ENCODE measurements at places on chromosomes 1 and 21.

DNA sequence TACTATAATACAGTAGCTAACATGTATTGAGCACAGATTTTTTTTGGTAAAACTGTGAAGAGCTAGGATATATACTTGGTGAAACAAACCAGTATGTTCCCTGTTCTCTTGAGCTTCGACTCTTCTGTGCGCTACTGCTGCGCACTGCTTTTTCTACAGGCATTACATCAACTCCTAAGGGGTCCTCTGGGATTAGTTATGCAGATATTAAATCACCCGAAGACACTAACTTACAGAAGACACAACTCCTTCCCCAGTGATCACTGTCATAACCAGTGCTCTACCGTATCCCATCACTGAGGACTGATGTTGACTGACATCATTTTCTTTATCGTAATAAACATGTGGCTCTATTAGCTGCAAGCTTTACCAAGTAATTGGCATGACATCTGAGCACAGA is 24.7 kb downstream of the LGALS8 start:
- no peak for DNase-seq

DNA sequence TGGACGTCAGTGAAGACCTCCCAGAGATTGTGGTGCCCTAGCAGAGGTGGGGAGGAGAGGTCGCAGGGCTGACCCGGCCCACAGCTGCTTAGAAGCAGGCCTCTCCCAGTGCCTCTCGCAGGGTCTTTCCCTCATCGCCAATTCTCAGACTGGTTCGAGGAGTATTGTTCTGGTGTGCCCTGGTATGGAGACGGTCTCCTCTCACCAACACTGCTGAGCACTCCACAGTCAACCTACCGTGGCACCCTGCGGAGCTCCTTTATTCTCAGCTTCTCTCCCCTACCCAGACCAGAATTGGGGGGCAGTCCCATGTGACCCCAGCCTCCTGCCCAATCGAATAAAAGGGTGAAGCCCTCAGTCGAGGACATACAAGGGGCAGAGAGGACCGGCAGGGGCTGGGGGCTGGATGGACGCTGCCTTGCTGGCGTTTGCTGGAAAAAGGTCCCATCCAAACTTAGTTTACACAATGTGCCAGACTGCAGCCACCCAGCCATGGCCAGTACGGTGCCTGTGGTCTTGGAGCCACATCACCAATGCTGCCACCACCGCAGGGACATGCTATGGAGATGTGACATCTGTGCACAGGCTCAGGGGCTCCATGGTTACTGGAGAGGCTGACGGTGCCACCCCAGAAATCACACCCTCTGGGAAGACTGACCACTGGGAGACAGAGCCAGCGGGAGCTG is 80.8 kb downstream of the STUM start:
- DNase-seq, result no peak

DNA sequence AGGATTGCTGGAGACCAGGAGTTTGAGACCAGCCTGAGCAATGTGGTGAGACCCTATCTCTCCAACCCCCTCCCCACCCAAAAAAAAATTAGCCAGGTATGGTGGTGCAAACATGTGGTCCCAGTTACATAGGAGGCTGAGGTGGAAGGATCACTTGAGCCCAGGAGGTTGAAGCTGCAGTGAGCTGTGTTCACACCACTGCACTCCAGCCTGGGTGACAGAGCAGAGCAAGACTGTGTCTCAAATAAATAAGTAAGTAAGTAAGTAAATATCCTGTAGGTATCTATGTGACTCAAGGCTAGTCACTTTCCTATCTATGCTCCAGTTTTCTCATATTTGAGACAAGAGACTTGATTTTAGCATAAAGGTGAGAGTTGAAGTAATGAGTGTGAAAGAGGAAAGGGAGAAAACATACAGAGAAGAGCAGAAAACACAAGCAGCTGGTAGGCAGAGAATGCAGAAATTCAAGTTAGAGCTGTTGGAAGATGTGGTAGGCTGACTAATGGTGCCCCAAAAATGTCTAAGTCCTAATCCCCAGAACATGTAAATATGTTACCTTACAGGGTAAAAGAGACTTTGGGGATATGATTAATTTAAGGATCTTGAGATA is 7.5 kb downstream of the PPP1R12B start:
- no peak for DNase-seq

DNA sequence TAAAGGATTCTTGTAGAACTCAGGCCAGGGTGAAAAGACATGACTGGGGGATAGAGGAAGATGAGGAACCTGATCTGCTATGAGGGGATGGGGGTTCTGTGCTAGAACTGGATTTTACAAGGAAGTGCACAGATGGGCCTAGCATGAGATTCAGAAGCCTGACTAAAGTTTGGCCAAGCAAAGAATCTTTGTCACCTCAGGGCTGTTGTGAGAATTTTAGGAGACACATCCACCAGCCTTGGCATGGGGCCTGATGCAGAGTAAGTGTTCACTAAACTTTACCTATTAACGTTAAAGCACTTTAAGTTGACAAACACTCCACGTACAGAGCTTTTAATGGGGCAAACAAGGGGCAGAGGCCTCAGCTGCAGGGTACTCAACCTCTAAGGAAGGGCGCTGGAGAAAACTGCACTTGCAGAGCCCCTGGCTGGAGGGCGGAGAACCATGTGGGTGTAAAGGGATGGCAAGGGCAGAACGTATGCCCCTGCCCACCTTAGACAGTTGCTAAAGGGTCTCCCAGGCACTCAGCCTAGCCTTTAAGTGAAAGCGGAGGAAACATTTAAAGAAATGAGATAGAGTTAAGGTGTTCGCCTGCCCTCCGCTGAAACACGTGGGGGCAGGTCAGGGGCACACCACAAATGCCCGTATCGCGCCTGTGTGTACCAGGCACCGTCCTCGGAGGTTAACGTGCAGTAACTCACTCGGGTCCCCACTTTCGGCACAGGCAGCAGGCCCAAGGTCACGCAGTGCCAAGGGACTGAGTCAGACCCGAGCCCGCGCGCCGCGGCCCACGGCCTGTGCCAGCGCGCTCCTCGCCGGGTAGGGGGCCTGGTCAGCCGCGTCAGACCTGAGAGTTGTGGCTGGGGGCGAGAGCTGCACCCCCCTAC is 990 bp upstream of the MRPS6 start:
- no peak for DNase-seq

- DNase-seq, result no peak
Measured at GRCh38 chr1:91278754-91279153, 125.9 kb downstream of the HFM1 start.

- DNase-seq, result no peak
Measured at GRCh38 chr1:182784556-182785171, 4.9 kb upstream of the NPL start.
